ENCODE measurements at places on chromosomes 11 and 22.
A peak's percentile ranks its signal among the peaks of the same experiment; 100 is the strongest.

DNA sequence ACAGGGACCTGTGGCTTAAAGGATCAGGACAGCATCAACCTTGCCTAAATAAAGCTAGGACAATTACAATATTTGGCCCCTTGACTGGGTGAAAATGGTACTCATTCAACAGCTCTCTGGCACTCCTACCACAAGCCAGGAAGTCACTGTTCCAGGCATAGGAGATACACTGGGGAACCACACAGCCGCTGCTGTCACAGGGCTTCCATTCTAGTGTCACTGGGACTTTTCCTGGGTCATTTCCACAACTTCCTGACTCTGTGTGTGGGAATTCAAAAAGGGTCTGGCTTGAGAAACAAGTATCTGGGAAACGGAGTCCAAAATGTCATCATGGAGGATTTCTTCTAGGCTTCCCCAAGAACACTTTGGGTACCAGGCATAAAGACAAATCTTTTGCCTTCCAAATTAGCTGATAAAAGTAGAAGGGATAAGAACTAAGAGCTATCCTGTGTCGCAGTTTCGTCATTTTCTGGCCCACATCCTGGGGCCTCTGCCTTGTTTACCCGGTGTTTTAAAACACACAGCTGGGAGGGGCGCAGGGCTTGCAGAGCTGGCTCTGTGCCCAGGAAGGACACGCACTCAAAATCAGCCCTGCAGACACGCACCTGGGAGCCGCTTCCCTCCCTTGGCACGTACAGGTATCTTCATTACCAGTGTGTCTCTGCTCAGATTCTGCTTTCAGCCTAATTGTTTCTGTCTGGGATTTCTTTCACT is 38.0 kb downstream of the TMEM45B start:
- peak; percentile 18 for DNase-seq

DNA sequence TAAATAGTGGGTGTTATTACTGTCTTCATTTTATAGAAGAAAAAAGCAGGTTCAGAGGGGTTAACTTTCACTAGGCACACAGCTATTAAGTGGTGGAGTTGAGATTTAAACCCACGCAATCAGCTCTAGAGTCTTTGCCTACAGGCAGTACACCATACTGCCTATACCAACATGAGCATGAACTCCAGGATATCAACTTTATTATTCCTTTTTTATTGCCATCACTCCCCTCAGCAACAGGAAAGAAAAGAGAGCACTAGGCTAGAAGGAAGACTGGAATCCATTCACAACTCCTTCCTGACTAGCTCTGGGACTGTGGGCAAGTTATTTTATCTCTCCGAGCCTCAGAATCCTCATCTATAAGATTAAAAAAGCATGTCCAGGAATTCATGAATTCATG is 58.7 kb upstream of the FSHB start:
- no peak for DNase-seq

DNA sequence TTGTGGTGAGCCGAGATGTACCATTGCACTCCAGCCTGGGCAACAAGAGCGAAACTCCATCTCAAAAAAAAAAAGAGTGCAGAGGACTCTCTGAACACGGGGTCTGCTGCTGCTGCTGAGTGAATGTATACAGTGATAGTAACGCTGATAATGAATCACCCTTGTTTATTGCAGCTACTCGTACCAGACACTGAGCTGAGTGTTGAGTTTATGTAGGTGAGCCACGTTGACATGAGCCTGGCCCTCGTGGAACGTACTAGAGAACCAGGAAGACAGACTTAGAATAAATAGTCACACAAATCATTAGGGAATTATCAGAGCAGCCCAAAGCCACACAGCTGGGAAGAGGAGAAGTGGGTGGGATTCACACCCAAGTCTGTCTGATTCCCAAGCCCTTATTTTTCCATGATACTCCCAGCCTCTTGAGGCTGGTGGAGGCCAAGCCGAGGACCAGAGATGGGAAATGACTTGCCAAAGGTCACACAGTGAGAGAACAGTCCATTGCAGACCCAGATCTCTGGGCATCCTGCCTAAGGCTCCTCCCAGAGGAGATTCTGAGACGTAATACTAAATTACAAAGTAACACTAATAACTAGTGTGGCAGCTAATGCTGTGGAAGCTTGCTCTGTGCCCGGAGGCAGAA is 34.8 kb downstream of the MB start:
- no peak for DNase-seq

DNA sequence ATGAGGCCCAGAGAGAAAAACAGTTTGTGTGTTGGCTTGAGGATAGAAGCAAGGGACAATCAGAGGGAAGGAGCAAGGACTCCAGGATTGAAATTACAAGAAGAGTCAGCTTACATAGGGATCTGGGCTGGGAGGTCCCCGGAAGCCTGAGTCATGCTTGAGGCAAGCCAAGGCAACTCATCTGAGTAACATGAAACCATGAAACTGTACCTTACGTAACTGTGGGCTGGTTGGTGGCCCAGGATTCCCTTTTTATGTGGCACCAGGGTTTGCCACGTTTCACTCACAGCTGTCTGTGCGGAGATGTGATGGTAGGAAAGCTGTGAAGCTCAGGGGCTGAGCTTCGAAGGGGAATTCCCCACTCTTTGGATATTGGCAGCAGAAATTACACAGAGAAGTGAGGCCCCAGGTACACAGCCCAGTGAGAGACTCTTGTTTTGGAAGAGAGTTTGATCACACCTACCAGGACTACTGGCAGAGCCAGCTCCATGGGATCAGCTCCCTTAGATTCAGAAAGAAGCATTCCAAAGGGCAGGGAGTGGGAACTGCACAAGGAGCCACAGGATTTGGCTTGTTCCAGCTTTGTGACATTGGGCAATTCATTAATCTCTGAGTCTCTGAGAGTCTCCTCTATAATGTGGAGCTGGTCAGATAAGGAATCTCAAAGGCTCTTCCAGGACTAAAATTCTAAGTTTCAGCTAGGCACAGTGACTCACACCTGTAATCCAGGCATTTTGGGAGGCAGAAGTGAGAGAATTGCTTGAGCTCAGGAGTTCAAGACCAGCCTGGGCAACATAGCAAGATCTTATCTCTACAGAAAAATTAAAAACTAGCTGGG is 7.8 kb downstream of the SLC5A1 start:
- peak; percentile 86 for DNase-seq

DNA sequence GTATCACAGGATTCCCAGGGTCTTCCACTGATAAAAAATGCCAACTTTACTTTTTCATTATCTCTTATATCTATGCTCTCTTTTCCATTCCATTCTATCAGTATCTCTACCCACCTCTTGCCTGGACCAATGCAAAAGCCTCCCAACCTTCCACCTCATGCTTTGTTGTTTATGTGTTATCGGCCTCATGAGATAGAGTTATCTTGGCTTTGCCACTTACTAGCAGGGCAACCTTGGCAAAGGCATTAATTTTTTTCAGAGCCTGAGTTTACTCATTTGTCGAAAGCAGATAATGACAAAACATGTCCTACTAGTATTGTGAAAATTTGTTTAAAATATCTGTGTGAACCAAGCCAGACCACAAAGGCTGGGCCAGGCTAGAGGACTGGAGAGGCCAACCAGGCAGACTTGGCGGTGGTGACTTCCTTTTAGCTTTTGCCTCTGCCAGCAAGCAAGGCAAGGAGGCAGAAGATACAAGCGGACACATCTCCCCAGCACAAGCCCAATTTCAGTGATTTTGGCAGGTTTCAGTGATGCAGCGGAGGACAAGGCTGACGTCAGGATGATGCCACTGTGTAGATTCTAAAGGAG is 106.9 kb downstream of the ADAMTS15 start:
- DNase-seq: peak; percentile 90

- DNase-seq: peak; percentile 40
Measured at GRCh38 chr11:96424693-96425092, 34.9 kb downstream of the JRKL start.

DNA sequence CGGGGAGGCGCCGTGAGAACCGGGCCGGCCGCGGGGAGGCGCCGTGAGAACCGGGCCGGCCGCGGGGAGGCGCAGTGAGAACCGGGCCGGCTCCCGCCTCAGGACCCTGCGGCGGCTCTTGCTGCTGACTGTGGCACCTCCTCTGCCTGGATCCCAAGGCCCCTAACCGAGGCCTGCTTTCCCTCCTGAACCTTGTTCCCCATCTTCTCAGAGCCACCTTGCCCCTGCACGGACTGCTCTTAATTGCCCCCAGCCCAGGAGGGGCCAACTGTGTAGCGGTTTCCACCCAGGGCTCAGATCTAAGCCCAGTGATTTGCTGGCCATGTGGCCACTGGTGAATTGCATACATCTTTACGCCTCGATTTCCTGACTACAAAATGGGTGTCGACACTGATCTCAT is 112.2 kb upstream of the B3GAT1 start:
- DNase-seq: no peak

GRCh38 chr11:76787911-76788596 is 4.9 kb downstream of the TSKU start:
- DNase-seq: peak; percentile 72

DNA sequence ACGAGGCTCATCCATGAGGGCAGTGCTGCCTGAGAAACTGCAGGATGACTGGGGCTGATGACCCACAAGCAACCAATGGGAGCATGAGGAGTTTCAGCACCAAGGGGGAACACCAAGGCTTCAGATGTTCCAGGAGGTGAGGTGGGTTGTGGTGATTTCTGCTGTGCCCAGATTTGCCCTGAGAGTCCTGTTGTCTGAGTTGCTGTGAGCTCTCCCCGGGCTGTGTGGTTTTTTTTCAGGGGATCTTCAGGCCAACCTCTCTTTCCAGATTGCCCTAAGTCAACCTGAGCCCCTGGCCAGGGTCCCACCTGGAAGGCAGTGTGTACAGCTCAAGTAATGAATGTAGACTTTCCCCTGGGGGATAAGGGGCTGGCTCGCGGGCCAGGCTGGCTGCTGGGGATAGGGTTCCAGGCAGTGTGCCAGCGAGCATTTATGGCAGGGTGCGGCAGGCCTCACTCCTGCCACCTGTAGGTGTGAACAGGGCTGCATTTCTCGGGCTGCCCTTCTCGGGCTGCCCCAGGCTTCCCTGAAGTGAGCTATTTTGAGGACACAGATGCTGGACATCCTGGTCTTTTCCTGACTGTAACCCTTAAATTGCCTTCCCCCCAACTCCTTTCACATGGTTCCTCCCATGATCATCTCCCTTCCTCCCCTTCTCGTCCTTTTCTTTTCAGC is 9.8 kb downstream of the SLC22A6 start:
- no peak for DNase-seq

DNA sequence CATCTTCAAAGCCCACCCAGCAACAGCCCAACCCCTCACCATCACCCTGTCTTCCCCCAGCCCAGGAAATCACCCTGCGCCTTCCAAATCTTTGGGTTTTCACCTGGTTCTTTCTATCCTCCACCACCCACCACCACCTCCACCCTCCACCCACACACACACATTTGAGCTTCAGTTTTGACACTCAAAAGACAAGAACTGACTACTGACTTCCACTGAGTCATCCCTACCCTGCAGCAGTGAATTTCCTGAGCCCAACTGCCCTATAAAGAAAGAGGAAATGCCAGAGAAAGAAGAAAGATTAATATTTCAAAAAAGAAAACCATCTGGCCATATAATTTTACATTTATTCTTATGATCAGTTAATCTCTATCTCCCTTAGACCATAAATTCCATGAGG is 137.5 kb downstream of the CHST1 start:
- no peak for DNase-seq

DNA sequence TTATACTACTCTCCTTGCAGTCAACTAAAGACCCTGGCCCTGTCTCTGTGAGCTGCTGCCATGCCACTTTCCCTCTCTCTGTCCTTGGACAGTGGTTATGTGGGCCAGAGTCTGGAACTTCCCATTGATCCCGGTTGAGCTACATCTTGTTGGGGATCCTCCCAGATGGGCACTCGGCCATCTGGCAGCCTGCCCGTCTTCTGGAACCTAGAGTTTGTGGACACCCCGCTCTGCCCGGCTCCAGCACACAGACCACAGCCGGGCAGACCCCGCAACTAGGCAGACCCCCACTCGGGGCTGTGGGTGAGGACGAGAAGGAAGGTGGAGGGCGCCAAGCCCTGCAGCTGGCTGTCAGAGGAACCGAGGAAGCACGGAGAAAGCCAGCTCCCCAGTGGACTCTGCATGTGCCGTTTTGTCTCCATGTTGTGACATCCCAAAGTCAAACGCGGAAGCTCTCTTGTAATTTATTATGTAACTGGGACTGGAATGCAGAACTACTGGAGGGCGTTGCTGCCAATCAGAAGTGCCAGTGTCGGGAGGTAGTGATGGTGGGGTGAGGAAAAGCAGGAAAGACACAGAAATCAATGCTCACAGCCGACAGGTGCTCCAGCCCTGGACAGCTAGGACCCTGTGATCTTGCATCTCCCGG is 207.7 kb downstream of the CEP164 start:
- no peak for DNase-seq

GRCh38 chr11:126190792-126191191 is 20.7 kb downstream of the RPUSD4 start:
- DNase-seq: no peak

DNA sequence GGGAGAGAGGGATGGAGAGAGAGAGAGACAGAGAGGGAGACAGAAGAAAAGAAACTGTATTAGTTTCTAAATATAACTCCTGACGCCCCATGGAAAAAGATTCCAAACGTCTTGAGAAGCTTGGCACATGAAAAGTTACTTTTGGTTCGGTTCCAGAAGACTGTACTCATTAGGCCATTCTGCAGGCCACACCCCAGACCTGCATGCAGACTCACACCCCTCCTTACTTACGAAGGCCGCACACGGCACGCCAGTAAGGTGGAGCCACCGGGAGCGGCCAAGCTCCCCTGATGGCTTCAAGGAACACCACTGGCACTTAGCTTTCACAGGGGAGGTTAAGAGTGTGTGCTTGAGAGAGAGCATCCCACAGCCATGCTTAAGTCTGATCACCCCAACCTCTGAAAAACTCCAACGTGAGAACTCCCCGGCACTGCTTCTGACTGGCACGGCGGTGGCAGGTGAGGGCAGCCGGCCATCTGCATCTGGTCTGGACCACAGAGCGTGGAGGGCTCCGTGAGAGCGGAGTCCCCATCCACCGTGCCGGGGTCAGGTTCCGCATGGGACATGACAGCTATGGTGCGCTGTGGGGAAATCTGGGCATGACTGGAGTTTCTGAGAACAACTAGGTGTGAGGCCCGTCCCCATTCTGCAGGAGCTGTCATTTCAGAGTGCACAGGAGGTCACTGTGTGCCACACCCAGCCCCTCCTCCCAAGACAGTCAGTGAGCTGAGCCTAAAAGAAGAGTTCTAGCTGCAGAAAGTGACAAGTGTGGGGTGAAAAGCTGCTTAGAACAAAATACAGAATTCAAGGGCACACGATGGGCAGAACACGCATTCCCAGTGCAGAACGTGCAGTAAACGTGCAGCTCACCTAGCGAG is 62.4 kb downstream of the MYH9 start:
- peak; percentile 94 for DNase-seq

DNA sequence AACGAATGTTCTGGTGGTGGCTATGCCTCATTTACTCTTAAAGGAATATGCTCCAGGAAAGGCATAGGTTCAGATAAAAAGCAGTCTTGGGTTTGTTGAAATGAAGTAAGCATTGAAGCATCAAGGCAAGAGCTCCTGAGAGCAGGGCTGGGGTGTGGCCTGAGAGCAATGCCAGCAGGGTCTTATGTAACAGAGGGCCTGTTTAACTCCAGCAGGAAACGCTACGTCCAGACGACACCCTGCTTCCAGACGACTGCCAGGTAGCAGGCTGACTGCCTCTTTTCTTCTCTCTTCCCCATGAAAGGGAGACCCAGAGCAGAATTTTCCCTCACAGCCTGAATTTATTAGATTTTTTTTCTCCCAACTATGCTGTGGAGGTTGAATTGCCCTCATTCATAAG is 127.2 kb upstream of the SLC5A12 start:
- no peak for DNase-seq

- no peak for DNase-seq
Measured at GRCh38 chr11:10505278-10506007, 35.5 kb downstream of the RNF141 start.

All from fibroblast of gingiva (primary cell).